ENCODE measurements at places on chromosomes 5 and 9.

- no peak for DNase-seq
These were observed 8.0 kb downstream of the SPARC start for GRCh38 chr5:151678713-151679112.

DNA sequence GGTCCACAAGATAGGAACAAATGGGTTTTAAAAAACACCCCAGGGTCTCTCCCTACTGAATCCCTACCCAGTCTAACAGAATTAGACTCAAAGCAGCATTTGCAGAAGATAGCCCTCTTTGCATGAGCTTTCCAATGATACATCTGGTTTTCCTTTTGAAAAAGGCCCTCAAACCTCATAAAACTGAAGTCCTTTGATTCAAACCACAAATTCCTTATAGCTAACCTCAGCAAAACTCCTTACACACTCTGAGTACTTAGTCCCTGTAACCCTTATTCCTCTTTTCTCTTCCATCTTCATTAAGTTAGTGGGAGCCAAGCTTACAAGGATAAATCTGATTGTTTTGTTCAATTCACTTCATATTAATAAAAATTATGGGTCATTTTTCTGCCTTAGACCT is 90.5 kb upstream of the TNC start:
- DNase-seq: no peak

GRCh38 chr9:34664281-34665066 is 2.0 kb upstream of the CCL27 start:
- peak; percentile 79 for DNase-seq

GRCh38 chr9:81116340-81117137 is 572.8 kb downstream of the TLE1 start:
- DNase-seq: no peak

- no peak for DNase-seq
These were observed 338.1 kb downstream of the DMRT2 start for GRCh38 chr9:1388216-1388615.

GRCh38 chr9:112000743-112001142 is 104.1 kb downstream of the UGCG start:
- no peak for DNase-seq

DNA sequence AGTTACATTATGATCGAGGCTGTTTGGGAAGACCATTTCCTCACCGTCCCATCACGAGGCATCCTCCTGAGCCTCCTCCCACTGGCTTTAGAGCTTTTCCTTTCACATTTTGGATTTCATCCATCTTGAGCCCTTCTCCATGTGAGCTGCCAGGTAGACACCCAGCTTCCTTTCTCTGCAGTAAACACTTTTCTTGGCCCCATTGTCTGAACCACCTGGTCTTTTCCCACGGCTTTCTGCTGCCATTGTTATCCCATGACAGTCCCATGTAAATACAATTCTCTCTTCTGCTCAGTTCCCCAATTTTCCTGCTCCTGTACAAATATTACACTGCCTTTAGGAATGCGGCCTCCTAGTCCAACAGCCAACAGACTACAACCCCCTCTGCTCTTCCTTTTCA is 24.1 kb downstream of the UBE2QL1 start:
- no peak for DNase-seq

- no peak for DNase-seq
These were observed 5.1 kb upstream of the DCAF12 start for GRCh38 chr9:34131571-34131970.

GRCh38 chr9:13661014-13661413 is 381.5 kb upstream of the MPDZ start:
- DNase-seq: no peak

GRCh38 chr9:121373011-121373729 is 3.1 kb upstream of the STOM start:
- DNase-seq: no peak

DNA sequence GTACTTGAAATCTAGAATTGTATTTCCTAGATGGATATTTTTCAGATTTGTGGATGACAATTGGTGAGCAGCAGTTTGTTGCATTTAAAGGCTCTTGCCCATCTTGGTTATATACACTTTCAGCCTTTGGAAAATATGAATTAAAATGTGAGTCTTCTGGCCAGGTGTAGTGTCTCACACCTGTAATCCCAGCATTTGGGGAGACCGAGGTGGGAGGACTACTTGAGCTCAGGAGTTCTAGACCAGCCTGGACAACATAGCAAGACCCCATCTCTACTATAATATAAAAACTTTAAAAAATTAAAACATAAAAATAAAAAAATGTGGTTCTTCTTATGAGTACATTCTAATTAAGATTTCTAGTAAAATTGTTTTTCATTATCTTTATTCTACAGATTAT is 102.0 kb downstream of the MTREX start:
- no peak for DNase-seq

DNA sequence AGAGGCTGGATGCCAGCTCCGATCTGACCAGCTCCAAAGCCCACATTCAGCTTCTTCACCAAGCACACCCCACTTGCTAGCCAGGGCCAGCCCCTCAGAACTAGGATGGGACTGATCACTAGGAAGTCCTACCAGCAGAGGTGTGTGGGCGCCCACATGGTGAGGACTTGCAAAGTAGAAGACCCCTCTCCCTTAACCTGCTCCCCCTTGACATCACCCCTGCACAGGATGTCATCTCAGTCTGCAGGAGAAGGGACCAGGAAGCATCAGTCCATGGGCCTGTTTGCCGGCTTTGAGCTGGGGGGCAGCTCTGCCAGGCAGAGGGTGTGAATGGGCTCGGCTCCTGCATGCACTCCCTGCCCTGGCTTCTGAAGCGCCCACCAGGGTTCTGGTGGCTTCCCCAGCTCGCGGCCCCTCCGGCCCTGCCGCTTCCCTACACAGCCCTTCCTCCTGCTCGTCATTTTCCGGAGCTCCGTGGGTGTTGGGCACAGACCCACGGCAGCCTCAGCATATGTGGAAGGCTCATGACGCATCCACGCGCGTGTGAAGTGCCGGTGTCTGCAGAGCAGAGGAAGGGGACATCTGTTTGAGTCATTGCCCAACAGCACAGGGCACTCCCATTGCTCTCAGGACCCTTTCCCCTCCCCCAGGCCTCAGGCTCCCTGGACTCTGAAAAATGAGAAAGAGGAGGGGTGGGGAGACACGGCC is 3.7 kb upstream of the FAM78A start:
- no peak for DNase-seq

DNA sequence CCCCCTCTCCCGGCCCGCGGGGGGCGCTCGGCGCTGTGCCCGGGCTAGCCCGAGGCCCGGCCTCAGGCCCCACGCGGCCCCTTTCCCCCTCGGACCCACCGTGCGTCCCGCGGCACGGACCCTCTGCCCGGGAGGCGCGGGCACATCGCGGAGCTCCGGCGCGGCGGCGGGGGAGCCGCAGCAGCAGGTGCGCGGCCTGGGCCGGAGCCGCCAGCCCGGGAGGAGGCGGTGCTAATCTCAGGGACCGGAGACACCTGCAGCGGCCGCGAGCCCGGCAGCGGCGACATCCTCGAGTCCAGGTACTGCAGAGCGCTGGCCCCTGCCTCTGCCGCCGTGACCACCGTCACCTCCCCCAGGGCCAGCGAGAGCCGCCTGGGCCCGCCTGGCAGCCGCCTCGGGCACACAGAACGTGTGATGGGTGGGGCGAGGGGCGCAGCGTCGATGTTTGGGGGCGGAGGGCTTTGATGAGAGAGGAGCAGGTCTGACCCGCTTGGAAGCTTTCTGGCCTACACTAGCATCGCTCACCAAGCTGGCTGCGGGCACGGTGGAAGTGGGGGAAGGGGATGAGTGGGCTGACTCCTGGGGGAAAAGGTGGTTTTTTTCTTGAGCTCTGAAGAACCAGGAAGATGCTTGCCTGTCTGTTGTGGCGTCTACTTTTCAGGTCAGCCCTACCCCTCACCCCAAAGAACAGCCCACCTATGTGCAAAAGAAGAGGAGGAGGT is 524 bp downstream of the CYFIP2 start:
- peak; percentile 36 for DNase-seq

DNA sequence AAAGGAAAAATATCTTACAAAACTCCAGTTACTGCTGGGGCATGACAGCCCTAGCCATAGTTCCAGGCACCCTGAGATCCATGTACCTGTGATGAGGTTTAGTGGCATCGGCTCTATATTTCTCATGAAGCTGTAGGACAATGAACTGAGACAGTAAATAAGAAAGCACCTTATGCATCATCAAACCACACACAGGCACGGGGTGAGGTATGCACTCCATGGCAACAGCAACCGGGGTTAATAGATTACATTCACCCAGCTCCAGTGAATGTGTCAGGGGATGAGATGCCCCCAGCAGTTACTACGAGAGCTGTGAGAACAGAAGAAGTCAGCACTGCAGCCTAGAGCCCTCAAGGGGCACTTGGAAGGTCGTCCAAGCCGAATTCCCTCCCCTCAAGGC is 162.0 kb upstream of the S1PR3 start:
- no peak for DNase-seq

GRCh38 chr9:131886826-131887225 is 146.9 kb upstream of the RAPGEF1 start:
- DNase-seq: no peak

GRCh38 chr5:149765932-149766331 is 35.8 kb downstream of the PPARGC1B start:
- DNase-seq: peak; percentile 32

DNA sequence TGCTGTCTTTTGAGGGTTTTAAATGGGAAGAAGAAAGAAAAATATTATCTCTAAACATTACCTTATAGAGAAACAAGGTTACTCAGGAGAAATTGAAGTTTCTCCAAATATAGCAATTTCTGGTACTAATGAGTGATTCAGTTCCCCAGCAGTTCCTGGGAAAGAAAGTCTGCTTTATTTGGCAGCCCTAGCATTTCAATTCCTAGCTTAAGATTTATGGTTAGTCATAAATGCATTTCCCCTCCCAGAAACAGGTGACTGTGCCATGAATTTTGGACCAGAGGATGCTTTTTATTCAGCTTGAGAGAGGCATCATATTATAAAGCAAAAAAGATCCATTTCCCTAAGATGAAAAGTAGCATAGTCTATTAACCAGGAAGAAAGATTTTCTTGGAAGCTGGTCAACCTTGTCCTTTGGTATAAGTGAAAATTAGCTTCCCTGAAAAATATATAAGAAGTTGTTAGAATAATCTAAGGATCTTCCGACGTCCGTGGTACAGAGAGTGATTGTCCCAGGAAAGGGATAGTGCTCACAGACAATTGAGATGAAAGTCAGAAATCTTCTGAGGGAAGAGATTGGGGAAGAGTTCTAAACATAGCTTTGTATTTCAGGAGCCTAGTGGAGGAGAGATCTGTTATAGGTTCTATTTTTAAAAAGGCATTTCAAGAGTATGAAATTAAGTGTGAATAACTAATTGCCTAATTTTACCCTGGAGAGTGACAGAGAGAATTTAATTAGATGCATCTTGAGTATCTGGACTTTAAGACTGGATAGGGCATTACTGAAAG is 164.9 kb downstream of the ESM1 start:
- no peak for DNase-seq

- DNase-seq: peak; percentile 85
These were observed 490.2 kb downstream of the TLE4 start for GRCh38 chr9:80061940-80062339.

All from trophoblast cell (in vitro differentiated cells and primary cell).